ENCODE measurements at places on chromosomes 6 and 20.

DNA sequence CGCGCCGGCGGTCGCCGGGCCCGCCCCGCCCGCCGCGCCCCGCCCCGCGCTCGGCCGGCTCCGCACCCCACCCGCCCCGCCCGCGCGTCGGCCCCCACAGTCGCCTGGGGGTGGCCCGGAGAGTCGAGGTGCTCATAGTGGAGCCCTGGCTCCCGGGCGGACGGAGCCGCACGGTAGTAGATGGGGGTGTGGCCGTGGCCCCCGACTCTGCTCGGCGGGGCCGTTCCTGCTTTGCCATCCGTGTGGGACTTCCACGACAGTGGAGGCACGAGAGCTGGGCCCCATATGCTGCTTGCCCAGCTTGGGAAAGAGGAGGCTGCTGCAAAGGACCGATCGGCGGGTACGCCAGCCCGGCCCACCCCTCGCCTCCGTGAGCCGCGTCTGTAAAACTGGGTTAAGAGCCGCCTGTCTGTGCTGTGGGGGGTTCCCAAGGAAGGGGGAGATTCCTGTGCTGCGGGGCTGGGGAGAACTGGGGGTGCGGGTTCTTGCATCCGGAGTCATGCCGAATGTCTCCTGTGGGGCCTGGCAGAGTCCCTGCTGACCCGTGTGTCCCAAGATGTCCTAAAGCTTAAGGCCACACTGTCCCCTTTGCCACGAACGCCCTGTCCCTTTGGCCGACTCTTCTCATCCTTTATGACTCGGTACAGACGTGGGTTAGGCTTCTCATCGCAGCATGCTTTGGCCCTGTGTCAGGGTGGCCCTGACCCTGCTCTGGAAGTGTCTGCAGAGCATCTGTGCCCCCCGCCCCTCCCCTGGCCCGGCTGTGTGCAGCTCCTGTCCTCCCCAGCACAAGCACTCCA lies at the start of gene OPRL1:
Gene OPRL1, plus strand, starts transcription at position 70 of the 800 bp plus-strand sequence. CDS start 12,639 bp downstream, outside the sequence.
- DNase-seq = no peak

GRCh38 chr6:37578104-37578503 lies 78.4 kb upstream of the CCDC167 start:
- DNase-seq = no peak

DNA sequence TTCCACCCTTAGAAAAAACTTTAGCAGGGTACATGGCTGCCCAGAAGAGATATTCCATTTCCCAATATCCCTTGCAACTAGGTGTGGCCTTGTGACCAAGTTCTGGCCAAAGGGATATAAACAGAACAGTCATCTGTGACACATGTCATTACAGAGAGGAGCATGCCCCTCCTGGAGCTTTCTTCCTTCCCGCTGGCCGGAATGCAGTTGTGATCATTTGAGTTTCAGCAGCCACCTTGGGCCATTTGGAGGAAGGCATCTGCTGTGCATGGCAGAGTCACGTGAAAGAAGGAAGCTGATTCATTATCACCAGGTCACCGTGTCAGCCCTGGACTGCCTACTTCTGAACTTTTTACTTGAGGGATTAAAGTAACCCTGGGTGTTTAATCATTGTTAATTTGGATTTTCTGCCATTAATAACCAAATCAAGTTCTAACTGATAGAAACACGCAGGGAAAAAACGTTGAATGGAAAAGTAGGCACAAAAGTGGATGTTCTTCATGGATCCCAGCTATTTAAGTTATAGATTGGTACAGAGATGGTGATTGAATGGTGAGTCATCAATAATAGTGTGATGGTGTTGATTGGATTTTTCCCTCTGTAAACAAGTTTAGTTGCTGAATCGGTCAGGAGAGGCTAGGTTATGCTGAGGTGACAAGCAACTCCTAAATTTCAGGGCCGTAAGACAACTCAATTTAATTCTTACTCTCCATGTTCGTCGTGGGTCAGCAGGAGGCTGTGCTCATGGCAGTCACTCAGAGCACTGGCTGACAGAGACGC lies 80.7 kb upstream of the CCDC167 start:
- no peak for DNase-seq

DNA sequence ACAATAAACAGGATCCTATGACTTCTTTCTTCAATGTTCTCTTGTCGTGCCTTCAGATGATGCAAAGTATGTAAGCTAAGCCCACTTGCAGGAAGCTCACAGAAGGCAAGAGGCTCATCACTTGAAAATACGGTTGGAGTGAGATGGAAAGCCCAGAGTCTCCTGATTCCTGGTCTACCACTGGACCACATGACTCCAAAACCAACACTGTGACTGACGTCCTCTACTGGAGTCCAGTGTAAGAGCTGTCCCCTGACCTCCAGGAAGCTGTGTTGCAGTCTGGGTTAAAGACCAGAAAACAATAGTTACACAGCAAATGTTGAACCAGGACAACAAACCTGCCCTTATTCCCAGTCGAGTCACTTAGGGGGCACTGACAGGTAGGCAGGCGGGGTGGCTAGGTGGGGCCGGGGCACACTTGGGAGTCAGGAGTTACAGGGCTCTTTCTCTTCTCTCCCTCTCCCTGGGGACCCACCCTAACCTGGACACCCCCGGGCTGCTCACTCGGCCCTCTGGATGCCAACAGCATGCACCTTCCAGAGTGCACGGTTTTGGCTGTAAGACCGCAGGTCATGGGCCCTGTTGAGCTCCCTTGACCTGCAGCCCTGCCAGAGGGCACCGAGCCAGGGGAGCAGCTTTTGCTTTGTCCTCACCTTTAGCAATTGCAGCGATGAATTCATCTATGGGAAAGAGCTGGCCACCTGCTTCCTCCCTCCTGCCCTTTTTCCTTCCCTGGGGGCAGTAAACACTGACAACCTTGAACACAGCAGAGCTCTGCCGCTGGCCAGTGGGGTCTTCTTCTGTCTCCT lies 7.4 kb downstream of the PCK1 start:
- no peak for DNase-seq

DNA sequence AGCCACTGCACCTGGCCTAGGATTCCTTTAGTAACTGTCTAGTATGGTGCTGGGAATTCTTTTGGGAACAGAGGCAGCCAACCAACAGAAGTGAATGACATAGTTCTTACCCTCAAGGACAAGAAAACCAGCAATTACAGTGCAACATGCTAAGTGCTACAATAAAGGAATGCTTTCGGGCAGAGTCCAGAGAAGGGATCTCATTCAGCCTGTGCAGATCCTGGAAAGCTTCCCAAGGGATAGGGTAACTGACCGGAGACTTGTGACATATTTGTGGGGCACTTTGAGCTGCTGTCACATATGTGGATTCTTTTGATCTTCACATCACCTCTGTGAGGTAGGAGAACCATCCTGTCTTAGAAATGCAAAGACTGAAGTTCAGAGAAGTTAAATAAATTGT lies 46.8 kb downstream of the C6orf15 start:
- DNase-seq = no peak

DNA sequence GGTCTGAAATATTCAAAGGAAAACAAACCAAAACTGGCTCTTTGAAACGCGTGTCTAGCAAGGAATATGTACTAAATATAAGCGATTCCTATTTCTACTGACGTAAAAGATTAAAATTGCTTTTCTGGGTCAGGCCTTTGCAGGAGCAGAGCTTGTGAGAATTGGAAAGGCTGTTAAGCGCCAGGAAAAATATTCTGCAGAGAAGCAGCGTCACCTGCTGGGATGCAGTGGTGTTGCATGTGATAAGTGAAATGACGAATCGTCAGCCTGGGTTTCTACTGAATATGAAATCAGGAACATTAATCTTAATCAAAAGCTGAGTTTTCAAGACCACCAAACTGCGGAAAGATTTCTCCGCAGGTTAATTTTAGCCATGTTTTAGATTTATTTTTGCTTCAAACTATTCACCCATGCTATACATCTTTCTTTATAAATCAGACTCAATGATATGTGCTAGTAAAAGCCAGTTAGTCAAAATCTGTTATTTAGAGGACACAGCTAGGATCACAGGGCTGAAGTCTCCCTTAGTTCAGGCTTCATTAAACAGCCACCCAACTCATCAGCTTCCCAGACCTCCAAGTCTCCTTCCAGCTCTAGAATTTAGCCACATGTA lies 67.4 kb downstream of the ALDH8A1 start:
- peak; percentile 84 for DNase-seq

DNA sequence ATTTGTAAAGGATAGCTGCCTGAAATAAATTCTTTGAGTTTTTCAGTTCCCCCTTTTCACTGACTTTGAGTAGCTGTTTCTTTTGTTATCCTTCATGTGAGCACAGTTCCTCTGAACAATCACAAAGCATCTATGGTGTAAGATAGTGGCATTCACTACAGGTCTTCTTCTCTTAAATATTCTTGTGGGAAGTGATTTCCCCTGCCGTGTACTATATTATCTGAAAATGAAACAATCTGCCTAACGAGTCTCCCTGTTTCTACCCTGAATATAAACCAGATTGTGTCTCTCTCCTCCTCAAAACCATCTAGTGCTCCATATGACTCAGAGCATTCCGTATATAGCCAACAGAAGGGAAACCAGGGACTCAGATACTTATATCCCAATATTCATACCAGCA lies 380.1 kb upstream of the SOX4 start:
- no peak for DNase-seq

DNA sequence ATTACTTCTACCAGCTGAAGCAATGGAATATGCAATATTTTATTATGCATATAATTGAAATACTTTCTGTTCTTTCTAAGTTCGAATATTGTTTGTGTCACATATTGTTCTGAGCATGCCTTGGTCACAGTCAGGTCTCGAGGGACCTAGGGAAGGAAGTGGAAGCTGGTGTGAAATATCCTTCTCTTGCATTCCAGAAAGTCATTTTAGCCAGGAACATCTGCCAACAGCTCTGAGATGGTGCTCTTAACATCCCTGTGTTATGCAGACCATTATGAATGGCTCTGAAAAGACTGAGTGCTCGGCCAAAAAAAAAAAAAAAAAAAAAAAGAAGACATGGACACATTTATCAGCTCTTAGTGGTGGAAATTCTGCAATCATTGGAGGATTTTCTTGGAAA lies 132.7 kb upstream of the JAG1 start:
- no peak for DNase-seq

All from head of caudate nucleus (tissue), 42 donors.